LoVo (cell line): ENCODE measurements at places on chromosomes 12 and 14.

GRCh38 chr12:6928703-6929407 is 1.1 kb downstream of the ATN1 start:
- no peak for DNase-seq

GRCh38 chr12:33988913-33989312 is 33.4 kb upstream of the ALG10 start:
- no peak for DNase-seq

DNA sequence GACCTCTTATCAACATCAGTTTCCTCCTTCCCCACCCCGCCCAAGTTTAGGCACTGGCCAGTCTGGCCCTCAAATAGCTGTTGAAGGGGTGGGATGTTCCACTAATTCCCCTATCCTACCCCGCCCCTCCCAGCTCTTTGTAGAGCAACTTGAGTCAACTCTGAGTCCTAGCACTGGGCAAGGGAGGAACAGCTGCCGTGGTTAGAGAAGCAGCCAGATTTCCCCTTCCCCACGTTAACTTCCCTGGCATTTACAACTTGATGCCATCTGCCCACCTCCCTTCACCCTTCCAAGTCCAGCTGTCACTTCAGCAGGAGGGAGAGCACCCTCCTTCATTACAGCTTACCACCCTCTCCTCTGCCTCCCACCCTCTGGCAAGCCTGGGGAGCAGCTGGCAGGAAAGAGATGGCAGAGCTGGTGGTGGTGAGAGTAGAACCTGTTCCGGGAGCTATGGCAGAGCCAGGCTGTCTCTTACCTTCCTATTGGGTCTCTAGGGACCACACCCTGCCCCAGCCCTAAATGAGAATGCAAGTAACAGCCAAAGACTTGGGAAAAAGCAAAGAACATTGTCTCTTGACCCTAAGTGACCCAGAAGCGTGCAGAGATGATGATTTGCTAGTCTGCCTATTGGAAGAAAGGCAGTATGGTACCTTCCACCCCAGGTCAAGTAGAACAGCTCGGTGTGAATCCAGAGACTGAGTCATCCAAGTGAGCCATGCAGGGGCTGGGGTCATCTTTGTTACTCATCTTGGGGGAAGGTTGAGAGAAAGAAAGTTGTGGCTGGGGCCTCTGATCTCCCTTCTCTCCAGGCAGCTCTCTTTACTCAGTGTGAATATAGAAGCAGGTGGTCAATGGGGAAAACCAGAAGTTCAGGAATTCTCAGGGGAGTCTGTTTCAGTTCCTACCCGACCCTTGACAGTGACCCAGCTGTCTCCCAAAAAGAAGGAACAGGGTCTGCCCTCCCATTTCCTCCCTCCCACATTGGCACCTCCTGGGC is 1.5 kb downstream of the BLOC1S1 start:
- no peak for DNase-seq

- no peak for DNase-seq
These were observed 29.7 kb downstream of the FRMD6 start for GRCh38 chr14:51681411-51681810.

DNA sequence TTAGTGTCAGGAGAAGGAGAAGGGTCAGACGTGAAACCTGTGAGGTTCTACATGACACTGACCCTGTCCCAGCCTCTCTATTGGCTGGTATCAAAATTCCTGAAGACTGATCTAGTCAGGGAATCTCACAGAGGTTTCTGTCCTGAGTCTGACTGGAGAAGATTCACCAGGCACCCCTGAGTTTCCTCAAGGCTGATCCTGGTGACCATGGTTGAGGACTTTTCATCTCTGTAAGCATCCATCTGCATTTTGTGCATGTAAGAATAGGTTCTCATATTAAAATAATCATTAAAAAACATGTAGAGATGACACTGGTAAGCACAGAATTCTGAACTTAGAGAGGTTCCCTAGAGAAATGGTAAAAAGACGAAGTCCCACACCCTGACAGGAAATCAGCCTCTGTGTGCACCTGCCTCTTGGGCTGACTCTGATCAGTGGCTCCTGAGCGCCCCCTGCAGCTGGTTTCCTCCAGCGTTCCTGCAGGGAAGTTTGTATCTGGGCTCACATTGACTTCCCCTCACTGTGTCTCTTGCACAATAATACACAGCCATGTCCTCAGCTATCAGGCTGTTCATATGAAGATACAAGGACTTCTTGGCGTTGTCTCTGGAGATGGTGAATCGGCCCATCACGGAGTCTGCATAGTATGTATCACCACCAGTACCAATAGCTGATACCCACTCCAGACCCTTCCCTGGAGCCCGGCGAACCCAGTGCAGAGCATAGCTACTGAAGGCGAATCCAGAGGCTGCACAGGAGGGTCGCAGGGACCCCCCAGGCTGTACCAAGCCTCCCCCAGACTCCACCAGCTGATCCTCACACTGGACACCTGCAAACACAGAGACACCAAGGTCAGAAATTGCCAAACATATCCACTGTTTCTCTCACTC is 991.9 kb downstream of the TMEM121 start:
- no peak for DNase-seq

DNA sequence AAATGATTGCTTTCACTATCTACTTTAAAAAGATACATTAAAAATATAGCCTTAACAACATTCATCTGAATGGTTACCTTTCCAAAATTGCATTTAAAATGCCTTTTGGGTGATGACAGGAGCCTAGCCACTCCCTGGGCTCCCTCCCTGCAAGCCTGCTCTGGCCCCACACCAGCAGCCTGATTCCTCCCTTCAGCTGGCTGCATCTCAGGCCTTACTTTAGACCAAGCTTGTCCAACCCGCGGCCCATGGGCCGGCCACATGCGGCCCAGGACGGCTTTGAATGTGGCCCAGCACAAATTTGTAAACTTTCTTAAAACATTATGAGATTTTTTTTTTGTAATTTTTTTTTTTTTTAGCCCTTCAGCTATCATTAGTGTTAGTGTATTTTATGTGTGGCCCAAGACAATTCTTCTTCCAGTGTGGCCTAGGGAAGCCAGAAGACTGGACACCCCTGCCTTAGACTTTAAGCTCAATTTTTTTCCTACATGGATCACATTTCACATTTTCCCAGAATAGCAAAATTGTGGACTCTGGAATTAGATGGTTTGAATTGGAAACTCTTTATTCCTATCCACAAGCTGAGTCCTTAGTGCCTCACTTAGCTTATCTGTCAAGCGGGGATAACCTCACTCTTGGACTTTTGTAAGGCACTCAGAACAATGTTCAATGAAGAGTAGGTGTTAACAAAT is 124.4 kb downstream of the MYRFL start:
- DNase-seq: no peak

- DNase-seq: no peak
These were observed 117.5 kb downstream of the DACT1 start for GRCh38 chr14:58755031-58755925.

- no peak for DNase-seq
These were observed 4.2 kb upstream of the TMEM30B start for GRCh38 chr14:61285364-61285763.

- no peak for DNase-seq
These were observed 14.3 kb upstream of the IFI27L2 start for GRCh38 chr14:94143711-94144110.

GRCh38 chr14:21106498-21107282 is 5.8 kb downstream of the TMEM253 start:
- DNase-seq: peak; percentile 79

DNA sequence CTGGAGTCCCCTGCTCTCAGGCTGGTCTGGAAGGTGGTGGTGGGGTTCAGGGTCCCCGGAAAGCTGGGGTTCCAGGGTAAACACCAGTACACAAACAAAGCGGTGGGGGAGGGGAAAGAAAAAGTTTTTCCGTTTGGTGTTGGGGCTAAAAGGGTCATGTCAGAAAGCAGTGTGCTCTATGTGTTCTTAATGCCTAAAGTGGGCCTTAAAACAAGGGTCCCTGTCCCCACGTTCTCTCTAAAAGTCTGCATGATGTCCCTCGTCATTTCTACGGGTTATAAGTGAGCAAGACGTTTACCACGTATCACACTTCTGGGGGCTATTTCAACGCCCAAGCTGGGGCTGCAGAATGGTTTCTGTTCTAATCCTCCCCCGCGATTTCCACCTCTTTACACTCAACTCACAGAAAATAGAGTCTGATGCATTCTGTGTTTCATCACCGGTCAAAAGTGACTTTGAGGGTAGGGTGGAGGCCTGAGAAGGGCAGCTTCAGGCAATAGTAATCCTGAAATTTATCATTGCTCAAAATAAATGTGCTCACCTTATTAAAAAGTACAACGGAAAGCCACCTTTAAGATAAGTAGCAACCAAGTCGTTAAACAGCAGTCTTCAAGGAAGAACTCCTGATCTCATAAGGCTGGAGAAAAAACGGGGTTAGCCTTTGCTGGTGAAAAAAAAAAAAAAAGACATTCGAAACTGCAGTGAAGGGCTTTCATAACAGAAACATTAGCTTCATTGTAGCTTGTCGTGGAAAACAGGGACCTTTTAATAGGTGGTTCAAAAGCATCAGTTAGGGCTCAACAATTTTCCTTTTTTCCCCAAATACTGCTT is 63.9 kb upstream of the PTGR2 start:
- no peak for DNase-seq

- DNase-seq: no peak
These were observed 238.6 kb downstream of the LRIG3 start for GRCh38 chr12:58681730-58682129.

DNA sequence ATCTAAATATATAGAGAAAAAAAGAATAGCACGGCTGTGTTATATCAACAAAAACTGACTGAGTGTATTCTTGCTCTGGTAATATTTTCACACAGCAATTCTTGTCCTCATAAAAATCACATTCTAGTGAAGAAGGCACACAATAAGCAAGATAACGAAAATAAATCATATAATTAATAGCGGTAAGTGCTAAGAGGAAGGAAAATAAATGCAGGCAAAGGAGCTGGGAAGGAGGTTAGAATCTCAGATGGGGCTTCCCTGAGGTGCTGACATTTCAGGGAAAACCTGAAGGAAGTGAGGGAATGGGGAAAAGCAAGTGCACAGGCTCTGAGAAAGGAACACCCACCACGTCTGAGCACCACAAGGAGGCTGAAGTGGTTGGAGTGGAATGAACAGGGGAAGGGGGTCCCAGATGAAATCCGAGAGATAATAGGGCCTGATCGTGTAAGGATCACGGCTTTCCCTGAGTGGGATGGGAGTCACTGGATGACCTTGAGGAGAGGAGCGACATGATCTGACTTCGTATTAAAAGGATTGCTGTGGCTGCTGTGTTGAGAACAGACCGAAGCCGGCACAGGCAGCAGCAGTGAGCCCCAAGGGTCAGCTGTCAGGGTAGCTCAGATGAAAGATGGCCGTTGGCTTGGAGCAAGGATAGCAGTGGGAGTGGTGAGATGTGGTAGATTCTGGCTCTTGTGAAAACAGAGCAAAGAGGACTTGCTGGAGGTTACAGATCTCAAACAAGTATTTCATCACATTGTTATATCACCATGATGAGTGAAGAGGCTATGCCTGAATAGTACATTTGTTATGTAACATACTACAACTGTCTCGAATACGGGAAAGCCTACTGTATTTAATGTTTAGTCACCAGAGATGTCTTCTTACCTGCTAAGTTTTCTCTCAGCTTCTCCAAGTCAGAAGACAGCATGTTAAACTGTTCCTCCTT is 67.1 kb upstream of the VPS33A start:
- no peak for DNase-seq

DNA sequence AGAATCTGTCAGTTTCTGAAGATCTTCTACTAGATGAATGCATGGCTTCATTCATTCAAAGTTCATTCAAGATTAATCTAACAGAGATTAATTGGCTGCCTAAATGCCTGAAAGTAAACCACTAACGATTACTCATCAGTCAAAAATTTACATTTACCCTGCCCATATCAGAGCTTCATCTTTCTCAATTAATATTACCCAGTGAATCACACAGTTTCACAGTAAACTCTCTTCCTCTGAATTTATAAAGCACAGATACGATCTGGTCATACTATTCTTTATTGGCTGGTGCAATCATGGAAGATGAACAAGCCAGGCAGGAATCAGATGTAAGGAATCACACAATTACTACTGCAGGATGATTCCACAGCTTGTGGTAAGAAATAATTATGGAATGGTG is 377.7 kb downstream of the SLC16A7 start:
- DNase-seq: no peak

DNA sequence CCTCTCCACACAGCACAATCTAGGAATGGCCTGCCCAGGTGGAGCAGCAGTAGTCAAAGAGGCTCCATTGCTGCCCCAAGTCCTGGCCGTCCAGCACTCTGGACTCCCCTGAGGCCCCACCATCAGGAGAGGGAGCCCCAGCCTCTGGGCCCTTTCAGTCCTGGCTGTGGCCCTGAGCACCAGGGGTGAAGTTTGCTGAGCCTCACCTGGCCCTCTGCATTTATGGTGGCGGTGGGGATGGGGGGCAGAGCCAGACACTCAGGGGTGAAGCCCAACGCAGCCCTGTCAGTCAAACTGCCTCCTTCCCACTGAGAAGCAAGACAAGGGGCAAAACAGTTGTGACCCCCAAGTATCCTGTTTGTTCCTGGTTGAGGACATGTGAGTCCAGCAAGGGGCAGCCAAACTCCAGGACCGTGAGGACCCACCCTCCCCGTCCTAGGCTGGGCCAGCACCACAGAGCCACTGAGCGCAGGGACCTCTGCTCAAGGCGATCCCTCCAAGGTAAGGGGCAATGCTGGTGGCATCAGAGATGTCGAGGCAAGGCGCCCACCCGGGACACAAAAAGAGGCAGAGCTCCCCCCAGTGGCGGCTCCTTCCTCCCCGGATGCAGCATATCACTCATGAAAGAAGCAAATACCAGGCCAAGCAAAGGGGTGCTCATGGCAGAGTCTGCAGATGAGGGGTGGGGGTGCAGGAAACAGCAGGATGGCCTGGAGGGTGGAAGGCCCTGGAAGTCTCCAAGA is 4.8 kb upstream of the AMN start:
- no peak for DNase-seq

- no peak for DNase-seq
These were observed 216.8 kb downstream of the ZFP36L1 start for GRCh38 chr14:68576031-68576430.

GRCh38 chr12:51819736-51820525 is 28.6 kb downstream of the FIGNL2 start:
- no peak for DNase-seq

GRCh38 chr14:25032092-25032784 is 17.7 kb downstream of the STXBP6 start:
- DNase-seq: peak; percentile 49

DNA sequence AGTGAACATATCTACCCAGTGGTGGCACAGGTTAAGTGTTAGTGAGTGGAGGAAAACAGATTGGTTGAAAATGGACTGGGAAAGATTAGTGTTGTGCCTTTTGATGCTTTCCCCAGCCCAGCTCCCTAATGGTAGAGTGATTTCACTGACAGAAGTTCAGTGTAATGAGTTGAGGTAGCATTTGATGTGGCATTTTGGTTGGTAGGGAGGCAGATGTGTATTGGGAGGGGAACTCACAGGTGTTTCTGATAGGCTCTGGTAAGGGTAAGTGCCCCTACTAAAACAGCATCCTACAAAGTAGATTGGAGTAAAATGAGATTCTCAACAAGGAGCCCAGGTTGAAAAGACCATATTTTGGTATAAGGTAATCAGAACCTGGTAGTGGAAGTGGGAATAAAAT is 4.2 kb downstream of the TBK1 start:
- no peak for DNase-seq

DNA sequence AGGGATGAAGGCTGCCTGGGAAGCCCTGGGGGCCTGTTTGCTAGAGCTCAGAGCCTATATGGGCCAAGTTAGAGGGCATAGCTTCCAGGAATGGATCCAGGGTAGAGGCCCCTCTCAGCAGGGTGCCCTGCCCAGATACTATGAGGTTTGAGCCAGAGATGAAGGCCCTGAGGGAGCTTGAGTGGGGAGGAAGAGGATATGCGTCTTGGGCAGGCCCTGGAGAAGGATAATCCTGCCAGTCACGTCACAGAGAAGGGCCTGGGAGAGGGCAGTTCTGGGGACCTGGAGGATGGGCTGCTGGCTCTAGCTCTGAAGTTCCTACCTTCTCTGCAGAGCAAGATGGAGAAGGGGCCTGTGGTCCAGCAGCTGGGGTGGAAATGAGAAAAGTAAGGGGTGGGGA is 5.9 kb upstream of the CACNB3 start:
- DNase-seq: no peak
